ENCODE measurements at places on chromosomes 16 and 17.

GRCh38 chr17:574061-574460 lies 140.6 kb downstream of the VPS53 start:
- no peak for DNase-seq

- no peak for DNase-seq
These were observed 2.8 kb downstream of the CCL22 start for GRCh38 chr16:57361404-57361803.

GRCh38 chr17:81885454-81885853 lies 5.9 kb downstream of the ALYREF start:
- no peak for DNase-seq

DNA sequence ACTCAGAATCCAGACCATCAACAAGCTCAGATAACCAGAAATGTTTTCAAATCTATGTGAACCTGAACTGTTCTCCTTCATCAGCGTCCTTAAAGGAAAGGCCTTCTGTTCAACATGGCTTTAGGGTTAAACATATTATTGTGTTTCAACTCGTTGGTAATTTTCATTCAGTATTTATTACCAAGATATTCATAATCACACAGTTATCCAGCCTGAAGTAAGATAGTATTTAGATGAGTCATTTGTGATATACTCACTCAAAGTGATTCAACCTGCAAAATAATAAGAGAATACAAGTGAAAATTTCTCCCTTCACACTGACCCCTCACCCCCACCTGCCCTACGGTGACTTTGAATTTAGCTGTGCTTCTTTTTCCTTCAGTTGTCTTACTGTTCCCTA lies 3.0 kb downstream of the CYLD start:
- DNase-seq, result no peak

- DNase-seq, result no peak
These were observed 939.9 kb upstream of the SOX9 start for GRCh38 chr17:71180801-71181385.

GRCh38 chr17:18866866-18867813 lies 9.2 kb downstream of the PRPSAP2 start:
- no peak for DNase-seq

- DNase-seq, result no peak
These were observed 20.5 kb downstream of the CDC42EP4 start for GRCh38 chr17:73291260-73291801.

DNA sequence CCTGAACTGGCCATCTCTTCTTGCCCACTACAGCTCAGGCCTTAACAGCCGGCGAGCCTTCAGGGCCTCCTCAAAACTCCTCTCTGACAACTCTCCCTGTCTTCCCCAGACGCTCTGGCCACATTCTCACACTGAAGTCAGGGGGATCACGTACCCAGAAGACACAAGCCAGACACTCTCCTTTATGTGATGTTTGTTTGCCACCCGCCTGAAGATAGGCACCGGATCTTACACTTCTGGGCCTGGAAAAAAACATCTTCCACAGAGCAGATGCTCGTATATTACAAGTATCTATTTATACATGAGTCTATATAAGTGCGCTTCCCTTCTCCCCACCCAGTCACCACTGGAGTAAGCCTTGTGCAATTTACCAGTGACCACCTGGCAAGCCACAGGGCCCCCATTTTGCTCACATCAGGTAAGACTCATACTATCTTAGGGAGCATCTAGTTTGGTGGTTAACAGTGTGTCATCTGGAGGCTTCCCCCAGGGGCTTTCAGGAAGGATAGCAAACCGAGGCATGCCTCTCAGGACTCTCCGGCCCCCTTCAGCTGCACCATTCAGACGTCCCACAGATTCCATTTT lies 349.4 kb downstream of the SOX9 start:
- no peak for DNase-seq

GRCh38 chr16:56341656-56342399 lies 83.5 kb downstream of the AMFR start:
- DNase-seq, result no peak

DNA sequence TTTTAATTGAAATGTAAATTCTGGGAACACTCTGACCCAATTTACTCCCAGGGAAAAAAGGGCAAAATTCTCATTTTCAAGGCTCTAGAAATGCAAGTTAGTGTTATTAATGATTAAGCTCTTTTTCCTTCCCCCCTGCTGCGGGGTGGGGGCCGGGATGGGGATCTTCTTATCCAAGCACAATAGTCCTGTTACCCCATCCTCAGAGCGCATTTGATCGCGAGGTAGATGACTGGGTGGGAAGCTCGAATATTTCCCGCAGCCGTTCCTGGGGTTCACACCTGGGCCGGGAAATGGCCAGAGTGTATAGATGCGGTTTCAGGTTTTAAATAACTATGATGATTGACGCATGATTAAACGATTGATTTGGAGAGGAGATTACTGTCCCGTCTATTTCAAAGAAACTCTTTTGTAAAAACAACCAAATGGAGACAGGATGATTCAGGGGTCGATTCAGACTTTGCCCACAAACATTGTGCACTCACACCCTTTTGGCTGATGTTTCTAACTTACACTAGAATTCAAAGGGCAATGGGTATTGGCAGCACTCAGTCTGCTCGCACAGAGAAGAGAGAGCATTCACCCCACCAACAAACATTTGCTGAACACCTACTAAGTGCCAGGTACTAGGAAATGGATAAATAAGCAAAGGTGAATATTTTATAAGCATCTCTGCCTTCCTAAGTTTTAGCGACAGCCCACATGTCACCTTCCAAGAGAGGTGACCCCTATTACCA lies 55.0 kb downstream of the SALL1 start:
- DNase-seq, result no peak

DNA sequence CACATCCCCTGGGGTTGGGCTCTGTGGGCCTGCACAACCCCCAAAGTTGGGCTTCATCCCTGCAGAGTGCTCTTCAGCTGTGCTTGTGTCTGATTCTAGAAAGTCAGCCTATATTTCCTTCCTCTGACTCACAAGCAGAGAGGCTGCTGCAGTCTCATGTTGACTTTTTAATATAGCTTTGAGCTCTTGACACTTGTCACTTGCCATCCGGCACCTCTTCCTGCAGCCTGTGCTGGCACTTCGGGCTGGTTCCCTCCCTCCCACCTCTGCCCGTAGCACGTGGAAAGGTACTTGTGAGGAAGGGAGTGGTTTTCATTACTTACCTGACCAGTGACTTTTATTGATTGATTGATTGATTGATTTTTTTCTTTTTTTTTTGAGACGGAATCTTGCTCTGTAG lies 19.0 kb upstream of the JPT2 start:
- DNase-seq, result no peak

DNA sequence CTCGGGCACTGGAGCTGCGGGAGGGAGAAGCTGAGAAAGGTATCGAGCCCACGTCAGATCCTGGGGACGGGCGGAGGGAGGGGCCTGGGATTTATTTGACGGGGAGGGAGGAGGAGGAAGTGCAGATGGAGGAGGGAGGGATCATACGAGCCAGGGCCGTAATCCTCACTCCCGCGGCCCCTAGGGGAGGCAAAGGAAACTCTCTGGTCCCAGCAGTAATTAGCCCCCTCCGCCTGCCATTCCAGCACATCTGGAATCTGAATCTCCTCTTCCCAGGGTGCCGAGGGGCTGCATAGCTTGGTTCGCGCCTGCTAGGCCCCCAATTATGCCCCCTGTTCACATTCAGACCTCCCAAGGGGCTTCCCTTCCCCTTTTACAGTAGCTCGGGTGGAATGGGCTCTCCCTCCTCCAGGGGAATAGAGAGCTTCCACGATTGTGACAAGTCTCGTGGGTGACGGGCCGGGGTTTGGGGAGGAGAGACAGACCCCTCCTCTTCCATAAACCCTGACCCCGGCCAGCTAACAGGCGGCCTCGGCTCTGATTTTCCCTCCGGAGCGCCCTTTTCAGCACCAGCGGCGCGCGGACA lies at the start of gene SEZ6L2:
TSS of gene SEZ6L2 (minus strand) at position 35 of the 586 bp plus-strand sequence. CDS start 531 bp downstream, outside the sequence.
- peak; percentile 12 for DNase-seq

DNA sequence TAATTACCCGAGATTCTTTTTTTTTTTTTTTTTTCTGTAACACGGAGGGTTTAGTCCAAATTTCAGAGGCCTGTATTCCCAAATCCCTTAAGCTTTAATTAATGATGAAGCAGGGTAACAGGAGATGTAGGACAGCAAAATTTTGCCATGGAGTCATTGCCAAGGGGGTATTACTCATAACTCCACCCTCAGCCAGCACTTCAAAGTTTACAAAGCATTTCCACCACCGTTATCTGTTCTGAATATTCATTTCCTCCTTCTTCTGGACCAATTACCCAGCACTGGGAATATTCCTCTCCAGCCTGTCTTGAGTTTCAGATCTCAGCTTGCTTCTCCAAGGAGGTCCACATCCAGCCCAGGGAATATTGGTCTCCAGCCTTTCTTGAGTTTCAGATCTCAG lies 747.5 kb upstream of the EEF2KMT start:
- no peak for DNase-seq

- DNase-seq, result no peak
These were observed 134.6 kb downstream of the GAS7 start for GRCh38 chr17:10063730-10064241.

DNA sequence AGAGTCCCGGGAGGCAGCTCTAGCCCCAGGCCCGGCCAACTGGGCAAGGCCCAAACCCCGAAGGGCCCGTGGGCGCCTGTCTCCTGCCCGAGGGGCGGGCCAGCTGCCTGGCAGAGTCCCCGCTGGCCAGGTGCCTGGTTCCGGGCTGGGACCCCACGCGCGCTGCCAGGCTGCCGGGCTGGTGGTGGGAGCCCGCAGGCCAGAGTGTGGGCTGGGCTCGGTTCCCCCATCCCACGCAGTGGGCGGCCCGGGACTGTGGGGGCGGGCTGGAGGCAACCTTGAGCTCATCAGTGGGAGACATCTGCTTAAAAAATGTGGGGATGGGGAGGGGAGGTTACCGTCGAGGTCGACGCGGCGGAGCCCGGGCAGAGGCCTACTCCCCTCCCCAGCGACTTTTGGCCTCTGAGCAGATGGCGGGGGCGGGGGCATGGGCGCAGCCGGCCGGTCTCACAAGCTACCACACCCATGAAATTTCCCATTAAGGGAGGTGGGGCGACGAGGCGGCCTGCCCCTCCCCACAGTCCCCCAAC lies 176.4 kb upstream of the GSE1 start:
- no peak for DNase-seq

DNA sequence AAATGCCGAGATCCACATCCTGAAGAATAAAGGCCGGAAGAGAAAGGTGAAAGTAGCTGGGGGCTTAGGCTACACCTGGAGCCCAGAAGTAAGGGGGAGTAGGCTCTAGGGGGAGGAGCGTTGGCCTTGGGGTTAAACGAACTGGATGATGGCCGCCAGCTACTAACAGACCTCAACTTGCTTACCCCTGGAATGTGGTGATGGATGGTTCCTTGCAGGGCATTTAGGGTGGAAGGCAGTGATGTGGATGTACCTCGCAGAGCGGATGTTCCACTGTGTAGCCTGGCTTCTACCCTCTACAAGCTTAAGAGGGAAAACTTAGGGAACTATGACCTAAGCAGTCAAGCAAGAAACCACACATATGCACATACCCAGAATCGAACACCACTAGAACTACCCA lies 2.3 kb upstream of the MAZ start:
- DNase-seq, result no peak

- no peak for DNase-seq
These were observed 15.0 kb downstream of the GNA13 start for GRCh38 chr17:65041518-65041917.

GRCh38 chr17:36921095-36921851 lies 16.0 kb upstream of the LHX1 start:
- no peak for DNase-seq

GRCh38 chr16:86876499-86876898 lies 298.1 kb downstream of the FOXL1 start:
- no peak for DNase-seq

GRCh38 chr17:33732116-33732515 lies 439.0 kb upstream of the ASIC2 start:
- DNase-seq, result no peak

All from AG04449 (cell line).